ENCODE measurements at places on chromosomes 5 and 9.

GRCh38 chr9:91246846-91247245 is 114.9 kb downstream of the AUH start:
- DNase-seq: no peak

GRCh38 chr9:91834740-91835139 is 115.3 kb downstream of the ROR2 start:
- no peak for DNase-seq

GRCh38 chr5:96284727-96285389 is 148.2 kb downstream of the PCSK1 start:
- no peak for DNase-seq

DNA sequence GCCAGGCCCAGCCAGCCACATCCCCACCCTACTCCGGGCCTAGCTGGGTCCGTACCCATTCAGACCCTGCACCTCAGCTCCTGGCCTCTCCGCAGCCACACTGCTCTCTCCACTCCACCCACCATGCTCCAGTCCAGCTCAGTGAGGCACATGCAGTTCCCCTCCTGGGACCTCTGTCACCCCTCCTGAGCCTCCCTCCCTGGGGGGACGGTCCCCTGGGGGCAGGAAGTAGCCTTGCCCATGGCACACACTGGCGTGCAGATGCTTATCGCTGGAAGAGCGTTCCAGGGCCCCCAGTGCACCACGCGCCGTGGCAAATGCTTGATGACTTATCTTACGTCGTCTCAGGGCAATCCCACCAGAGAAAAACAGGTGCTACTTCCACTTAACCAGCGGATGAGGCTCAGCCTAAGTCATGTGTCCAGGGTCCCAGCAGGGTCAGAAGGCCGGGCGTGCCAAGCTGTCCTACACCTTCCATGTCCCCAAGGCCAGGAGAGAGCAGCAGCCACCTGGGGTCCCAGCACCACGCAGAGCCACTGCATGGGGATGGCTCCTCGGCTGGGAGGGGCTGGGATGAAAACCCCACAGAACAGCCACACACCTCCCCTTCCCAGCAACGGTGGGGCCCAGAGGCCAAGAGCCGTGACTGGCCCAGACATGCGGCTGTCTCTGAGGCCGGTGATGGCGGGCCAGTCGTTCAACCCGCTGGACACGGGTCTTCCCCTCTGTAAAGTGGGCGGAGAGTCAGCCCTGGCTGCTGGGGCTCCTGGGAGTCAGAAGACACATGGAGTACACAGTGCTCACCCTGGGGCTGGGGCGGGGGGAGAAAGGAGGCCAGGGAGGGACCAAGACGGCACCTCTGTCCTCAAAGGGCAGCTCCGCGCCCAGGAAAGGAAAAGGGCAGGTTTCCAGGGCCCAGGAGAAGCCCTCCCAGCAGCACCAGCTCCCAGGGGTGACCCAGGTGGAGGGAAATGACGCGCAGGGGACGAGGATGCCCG is 2.6 kb upstream of the CCDC187 start:
- DNase-seq: no peak

DNA sequence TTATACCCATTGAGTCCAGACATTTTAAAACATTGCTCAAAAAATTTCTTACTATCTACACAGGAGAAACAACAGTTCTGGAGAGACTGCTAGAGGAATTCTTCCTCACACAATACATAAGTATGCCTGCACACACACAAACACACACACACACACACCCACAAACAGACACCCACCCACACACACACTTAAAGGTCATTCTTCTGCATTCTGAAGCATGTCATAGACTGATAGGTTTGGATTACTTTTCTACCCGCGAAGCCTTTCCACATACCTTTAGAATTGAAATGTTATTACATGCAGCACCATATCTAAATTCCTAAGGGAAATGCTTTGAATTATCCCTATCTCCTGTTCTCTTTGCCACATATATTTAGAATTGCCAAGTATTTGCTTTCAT is 80.2 kb downstream of the FAM174A start:
- no peak for DNase-seq

DNA sequence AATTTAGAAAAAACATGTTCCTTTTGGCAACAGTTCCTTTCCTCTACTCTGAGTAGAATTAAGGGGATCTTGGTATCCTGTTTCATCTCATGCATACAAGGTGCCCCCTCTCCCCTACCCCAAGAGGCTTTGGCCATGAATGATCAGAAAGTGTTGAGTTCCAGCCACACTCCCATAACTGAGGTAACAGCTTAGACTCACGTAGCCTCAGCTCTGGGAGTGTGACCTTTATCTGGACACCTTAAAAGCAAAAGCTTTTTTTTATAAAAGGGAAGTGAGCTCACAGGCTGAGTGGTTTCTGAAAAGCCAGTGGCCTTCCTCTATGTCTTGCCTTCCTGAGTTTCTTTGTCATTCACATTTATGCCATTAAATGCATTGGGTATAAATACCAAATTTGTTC is 900 bp upstream of the HAVCR2 start:
- DNase-seq: no peak

DNA sequence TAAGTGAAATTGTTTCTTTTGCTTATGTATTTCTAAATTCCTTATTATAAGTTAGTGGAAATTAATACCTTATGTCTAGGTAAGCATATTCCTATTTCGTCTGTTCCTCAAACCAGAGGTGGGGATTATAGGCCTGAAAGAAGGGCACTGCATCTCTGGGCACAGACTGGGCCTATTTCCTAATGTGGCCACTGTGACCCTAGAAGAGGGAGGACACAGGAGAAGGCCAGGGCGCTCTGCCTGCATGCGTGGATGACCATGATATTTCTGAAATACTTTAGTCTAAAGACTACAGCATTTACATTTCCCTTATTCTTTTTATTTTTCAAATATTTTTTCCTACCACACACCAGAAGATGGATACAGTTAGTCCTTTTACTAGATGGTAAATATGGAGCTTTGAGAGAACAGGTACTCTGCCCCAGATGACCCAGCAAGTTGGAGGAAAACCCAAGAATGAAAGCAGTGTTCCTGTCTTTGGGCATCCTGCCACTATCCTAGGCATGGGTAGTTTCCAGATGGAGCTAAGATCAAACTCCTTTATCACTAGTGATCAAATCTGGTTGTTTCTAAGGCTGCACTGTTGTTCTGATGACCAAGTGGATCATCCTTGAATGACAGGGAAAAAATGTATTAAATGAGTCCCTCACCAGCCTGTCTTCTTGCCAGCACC is 27.8 kb downstream of the RUSC2 start:
- no peak for DNase-seq

- no peak for DNase-seq
These were observed 118.1 kb downstream of the TRPM3 start for GRCh38 chr9:71003346-71003745.

GRCh38 chr5:165161204-165161603 is 1655.8 kb downstream of the MAT2B start:
- no peak for DNase-seq

- DNase-seq: no peak
These were observed 292.4 kb upstream of the ACO1 start for GRCh38 chr9:32092031-32092430.

DNA sequence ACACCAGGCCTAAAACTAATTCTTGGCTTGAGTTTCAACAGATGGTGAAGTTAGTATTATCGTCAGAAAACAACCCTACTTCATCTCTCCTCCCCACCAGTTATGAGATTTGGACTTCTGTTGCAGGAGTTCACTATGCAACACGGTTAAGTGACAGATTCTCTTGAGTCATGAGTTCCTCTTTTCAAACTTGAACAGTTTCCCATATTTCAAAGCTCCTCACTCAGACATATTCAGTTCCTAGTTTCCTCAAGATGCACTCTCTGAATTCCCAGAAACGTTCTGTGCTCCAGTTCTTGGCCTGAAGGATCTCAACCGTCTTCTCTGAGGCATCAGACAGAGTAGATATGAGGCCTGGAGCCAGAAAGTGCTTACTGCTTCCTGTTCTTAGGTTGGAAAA is 7.3 kb upstream of the PTGER4 start:
- DNase-seq: no peak

All from activated T-helper 2 cell treated with anti-CD3 and anti-CD28 coated beads, Interferon-gamma antibody, Interleukin-2, Interleukin-4, amounts not matched to agents 10 μg/mL and 5 μg/mL and 100 μg/mL, durations not matched to agents 14 hours and 24 hours and 36 hours (primary cell).